ENCODE measurements at places on chromosomes 12 and 14.

GRCh38 chr14:61646366-61647116 is 48.8 kb upstream of the HIF1A start:
- no peak for DNase-seq

DNA sequence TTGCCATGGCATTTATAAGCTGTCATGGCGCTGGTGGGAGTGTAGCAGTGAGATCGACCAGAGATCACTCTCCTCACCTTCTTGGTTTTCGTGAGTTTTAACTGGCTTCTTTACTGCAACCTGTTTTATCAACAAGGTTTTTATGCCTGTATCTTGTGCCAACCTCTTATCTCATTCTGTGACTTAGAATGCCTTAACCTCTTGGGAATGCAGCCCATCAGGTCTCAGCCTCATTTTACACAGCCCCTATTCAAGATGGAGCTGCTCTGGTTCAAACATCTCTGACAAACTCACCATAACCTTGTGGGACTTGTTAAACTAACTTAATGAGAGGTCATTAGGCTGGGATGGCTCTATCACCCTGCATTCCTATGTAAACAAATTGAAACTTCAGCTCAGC is 151.3 kb downstream of the CAND1 start:
- DNase-seq: no peak

GRCh38 chr14:70822530-70823185 is 13.3 kb upstream of the MAP3K9 start:
- no peak for DNase-seq

GRCh38 chr12:62426089-62426488 is 40.5 kb upstream of the MON2 start:
- DNase-seq: no peak

- DNase-seq: no peak
These were observed 28.5 kb upstream of the C14orf180 start for GRCh38 chr14:104550861-104551728.

- no peak for DNase-seq
These were observed 408.9 kb upstream of the FBXO33 start for GRCh38 chr14:39841088-39841487.

GRCh38 chr12:88433997-88434703 is 146.1 kb downstream of the KITLG start:
- DNase-seq: no peak

- no peak for DNase-seq
These were observed 10.9 kb downstream of the ZNF664 start for GRCh38 chr12:123983822-123984485.

DNA sequence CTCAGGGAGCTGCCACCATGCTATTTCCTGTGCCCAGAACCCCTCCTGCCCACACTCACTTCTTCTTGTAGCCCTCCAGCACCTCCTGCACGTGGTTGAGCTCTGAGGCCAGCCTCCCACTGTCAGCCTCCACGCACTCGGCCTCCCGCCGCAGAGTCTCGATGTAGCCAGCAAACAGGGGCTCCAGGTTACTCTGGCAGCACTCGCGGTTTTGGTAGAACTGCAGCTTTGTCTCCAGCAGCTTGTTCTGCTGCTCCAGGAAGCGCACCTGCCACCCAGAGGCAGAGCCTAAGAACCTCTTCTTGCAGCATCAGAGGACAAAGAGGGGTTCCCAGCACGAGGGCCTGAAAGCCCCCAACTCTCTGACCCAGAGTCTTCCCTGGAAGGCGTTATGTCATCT is 2.1 kb downstream of the KRT83 start:
- DNase-seq: no peak

GRCh38 chr14:70317969-70318634 is 41.4 kb downstream of the COX16 start:
- no peak for DNase-seq

- DNase-seq: no peak
These were observed 89.5 kb downstream of the RIMBP2 start for GRCh38 chr12:130626601-130627000.

GRCh38 chr12:46404225-46404631 is 31.7 kb upstream of the SLC38A2 start:
- DNase-seq: no peak

- DNase-seq: no peak
These were observed 9.3 kb downstream of the ITGA7 start for GRCh38 chr12:55698241-55698955.

Data from stimulated activated CD4-positive, alpha-beta T cell treated with anti-CD3 and anti-CD28 coated beads, Interleukin-4, amount 100 ng/mL, for 48 hours (primary cell).